Epithelial cell of alveolus of lung (primary cell): ENCODE measurements at places on chromosomes 5 and 9. TPM values are rescaled to one million over a fixed set of nuclear protein-coding genes. Genes with fewer than 3 reads are reported as not detected.

FSD1L gene
- total RNA-seq: 1.3 and 1.6 TPM in 2 replicates

CTNNA1 gene
- total RNA-seq: 234 and 282 TPM in 2 replicates

LCP2 gene
- under 0.01 TPM in 1 of 2 replicates, not detected in the other for total RNA-seq

PCDHGB4 gene
- 3.7 and 9.3 TPM in 2 replicates for total RNA-seq

TRUB2 gene
- total RNA-seq: 12.9 and 20.2 TPM in 2 replicates

CDO1 gene
- 7.1 and 13.0 TPM in 2 replicates for total RNA-seq

LCN12 gene
- not detected in 2 replicates for total RNA-seq

DIAPH1 gene
- total RNA-seq: 25.1 and 49.1 TPM in 2 replicates

FYB1 gene
- under 0.01 TPM in 1 of 2 replicates, not detected in the other for total RNA-seq

SPATA31D4 gene
- not detected in 2 replicates for total RNA-seq
